ENCODE measurements at places on chromosomes 3 and 15.

GRCh38 chr3:142578329-142579223 is at the start of gene ATR:
Gene ATR, minus strand, starts transcription at chr3:142578733. Its CDS starts 29 bp downstream, at chr3:142578704.
- DNase-seq = peak; percentile 81

GRCh38 chr15:87118435-87118834 is 1038.8 kb downstream of the AGBL1 start:
- DNase-seq = no peak

GRCh38 chr3:169774186-169774585 is 990 bp downstream of the MYNN start:
- DNase-seq = no peak

DNA sequence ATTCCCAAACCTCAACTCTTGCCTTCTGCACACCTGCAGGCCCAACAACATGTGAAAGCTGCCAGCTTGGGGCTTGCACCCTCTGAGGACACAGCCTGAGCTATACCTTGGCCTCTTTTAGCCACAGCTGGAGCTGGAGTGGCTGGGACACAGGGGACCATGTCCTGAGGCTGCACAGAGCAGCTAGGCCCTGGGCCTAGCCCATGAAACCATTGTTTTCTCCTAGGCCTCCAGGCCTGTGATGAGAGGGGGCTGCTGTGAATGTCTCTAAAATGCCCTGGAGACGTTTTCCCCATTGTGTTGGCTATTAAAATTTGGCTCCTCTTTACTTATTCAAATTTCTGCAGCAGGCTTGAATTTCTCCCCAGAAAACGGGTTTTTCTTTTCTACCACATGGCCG is 7.2 kb downstream of the ZKSCAN7 start:
- no peak for DNase-seq

- DNase-seq = no peak
These were observed 54.4 kb downstream of the EIF3J start for GRCh38 chr15:44591326-44591725.

GRCh38 chr15:33344530-33344929 is 33.8 kb downstream of the RYR3 start:
- DNase-seq = no peak

Measured in SHP77 treated with DMSO at 0.1 percent for 48 hours (cell line).